ENCODE measurements at places on chromosomes 6 and 20. TPM values are rescaled to one million over a fixed set of nuclear protein-coding genes. Genes with fewer than 3 reads are reported as not detected.

ALDH8A1 gene
- total RNA-seq: 1.9 TPM

PGC gene
- total RNA-seq: not detected

RIPOR2 gene
- total RNA-seq: 0.44 TPM

RPL10A gene
- total RNA-seq: 1,114 TPM

- no peak for DNase-seq
Measured at GRCh38 chr20:33291416-33291815, 8.4 kb downstream of the BPIFB1 start.

DNA sequence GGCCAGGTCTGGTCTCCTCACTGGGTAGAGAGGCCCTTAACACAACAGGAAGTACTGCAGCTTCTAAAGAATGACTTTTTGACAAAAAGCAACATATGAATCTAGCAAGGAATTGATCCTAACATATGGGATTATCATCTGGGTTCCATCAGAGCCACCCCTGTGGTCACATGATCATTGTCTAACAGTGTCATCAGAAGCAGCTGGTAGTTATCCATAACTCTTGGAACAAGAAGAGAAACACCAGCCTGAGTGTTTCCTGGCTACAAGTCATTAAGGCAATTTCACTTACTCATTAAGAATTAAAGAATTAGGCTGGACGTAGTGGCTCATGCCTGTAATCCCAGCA lies 219.3 kb upstream of the ARID1B start:
- DNase-seq: no peak

DNA sequence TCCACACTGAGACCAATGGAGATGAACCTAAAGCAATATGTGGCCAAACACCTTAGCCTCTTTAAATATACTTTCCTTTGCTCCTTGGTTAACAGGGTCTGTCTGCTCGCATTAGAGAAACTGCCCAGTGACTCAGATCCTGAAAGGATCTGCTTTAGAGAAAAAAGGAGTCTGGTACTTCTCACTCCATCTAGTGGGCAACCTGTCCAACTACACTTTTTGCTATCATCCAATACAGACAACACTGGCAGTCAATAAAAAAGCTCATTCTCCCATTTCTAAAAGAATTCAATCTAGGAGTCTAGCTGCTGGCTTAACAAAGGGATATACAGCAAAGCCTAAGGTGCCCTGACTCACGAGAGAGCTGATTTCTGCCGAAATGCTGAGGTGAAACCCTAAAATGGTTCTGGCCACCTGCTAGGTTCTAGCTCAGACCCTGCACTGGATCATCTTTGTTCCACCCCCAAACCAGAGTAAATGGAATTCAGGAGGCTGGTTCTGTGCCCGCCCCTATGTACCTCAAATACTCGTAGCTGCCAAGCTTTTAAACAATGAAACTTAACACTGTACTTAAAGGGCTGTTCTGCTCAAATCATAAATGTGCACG lies 11.5 kb downstream of the GNL1 start:
- DNase-seq: peak; percentile 84

GRCh38 chr20:23032056-23032749 lies 2.9 kb upstream of the SSTR4 start:
- DNase-seq: no peak

DNA sequence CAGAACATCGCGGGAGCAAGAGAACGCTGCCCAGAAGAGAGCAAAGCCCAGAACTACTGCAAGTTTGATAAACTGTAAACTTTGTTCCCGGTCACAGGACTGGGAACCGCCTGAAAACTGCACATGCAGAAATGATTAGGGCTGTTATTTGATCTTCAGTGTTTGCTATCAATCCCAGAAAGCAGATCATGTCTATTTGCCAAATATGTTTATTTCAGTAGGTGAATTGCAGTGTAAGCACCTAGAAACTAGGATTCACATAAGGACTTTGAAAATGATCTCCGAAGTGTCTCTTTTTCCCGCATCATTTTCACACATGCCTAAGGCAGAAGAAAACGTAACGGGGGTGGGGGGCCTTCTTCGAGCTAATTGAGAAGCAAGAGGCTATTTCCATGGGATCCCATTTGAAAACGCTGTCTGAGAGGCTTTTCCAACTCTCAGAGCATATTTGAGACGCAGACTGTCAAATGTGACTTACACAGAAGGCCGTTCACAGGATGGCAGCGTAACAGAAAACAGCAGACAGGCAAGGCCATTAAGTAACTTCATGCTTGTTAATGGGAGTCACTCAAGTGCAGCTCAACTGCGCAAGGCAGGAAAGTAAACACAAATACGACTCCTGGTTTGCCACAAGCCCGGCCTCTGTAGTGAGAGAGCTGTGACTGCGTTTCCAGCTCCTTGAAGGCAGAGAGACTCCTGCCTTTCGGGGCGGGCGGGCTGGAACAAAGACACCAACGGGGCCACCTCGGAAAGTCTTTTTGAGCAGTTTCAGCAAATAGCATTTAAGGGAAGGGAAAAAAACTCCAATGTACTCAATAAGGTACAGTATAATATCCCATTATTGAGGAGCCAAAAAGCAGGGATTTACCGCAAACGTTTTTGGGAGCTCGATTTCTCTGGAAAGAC lies 144.7 kb upstream of the ZNF217 start:
- DNase-seq: peak; percentile 98

DNA sequence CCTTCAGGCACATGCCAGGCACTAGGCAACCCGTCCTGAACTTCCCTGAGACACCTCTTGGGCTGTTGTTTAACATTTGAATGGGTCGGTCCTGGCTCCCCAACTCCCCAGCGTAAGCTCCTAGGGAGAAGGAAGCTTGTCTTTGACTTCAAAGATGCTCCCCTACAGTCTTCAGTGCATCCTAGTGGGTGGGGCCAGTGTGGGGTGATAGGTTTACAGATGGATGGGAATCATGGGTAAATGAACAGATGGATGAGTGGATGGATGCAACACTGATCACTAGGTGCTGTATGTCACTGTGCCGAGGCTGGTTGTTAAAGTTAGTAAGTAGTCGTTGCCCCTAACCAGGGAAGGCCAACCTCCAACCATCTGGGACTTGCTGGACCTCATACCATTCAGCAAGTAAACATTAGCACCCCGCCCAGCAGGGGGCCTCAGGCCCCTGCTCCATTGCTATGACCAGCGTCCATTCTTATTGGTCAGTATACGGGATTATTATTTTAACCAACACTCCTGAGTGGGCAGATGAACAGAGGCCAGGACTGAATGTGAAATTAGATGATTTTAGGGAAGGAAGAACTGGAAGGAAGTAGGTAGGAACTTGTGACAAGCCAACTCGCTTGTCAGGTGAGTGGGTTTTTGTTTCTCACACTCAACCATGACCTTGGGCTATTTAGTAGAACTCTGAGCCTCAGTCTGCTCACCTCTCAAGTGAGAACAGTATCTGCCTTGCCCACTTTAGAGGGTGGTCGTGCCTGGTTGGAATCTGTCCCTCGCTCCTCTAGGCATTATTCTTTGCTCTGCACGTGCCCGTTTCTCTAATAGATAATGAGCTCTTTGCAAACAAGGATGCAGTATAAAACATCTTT lies 82.9 kb upstream of the FOXP4 start:
- DNase-seq: peak; percentile 70

DNA sequence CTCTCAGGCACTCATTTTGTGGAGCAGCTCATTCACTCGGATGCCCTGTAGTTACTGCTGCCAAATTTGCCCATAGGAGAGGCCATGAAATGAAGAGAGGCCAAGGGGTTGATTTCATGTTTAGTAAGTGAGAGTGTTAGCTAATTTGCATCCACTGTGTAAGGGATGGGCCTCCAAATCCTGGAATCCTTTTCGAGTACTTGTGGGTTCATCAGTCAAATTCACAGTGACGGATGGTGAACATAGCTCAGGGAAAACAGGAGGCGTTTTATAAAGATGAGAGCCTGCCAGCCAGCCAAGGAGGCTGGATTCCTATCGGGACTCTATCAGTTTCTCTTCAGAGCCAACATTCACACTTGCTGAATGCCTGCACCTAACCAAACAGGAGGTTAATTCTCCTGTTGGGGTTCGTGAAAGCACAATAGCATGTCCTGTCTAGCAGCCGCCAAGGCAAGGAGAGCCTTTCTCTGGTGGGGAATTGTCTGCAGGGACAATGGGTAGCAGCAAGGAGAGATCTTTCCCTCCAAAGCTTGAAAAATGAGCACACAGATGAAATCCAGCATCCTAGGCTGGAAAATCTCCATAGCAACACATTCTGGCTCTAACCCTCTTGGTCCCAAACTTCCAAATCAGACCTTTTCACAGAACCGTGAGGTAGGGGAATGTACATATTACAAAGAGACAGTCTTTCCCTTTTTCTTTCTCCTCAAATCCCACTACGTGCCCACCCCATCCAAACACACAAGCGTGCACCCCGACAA lies 231.4 kb upstream of the ECI2 start:
- no peak for DNase-seq

- no peak for DNase-seq
Measured at GRCh38 chr20:10992731-10993130, 318.9 kb upstream of the JAG1 start.

DNA sequence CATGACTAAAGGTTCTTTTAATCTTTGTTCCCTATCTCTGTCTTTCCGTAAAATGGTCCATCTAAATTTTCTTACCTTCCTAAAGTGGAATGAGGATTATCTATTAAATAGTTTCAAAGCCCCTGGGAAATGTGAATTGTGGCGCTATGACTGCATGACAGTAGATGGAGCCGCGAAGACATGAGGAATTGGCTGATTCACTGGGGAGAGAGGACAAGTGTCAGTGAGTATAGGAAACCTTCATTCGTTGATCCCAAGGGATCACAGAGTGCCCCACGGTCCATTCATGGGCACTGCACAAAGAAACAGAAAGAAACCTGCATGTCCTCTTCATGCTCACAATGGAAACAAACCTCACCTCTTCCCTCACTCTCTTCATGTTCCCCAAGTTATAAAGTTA lies 479.3 kb upstream of the BTBD3 start:
- DNase-seq: no peak

- no peak for DNase-seq
Measured at GRCh38 chr20:11776687-11777086, 141.0 kb upstream of the BTBD3 start.

DNA sequence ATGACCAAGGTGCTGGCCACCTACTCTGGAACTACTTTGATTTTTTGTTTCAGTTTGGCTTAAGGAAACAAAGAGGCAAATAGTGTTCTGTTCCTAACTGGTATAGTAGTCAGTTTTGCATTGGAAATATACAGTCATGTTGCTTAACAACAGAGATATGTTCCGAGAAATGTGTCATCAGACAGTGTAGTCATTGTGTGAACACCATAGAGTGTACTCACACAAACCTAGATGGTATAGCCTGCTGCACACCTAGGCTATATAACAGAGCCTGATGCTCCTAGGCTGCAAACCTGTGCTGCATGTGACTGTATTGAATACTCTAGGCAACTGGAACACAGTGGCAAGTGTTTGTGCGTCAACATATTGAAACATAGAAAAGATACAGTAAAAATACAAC lies 80.4 kb downstream of the ARID1B start:
- peak; percentile 36 for DNase-seq

DNA sequence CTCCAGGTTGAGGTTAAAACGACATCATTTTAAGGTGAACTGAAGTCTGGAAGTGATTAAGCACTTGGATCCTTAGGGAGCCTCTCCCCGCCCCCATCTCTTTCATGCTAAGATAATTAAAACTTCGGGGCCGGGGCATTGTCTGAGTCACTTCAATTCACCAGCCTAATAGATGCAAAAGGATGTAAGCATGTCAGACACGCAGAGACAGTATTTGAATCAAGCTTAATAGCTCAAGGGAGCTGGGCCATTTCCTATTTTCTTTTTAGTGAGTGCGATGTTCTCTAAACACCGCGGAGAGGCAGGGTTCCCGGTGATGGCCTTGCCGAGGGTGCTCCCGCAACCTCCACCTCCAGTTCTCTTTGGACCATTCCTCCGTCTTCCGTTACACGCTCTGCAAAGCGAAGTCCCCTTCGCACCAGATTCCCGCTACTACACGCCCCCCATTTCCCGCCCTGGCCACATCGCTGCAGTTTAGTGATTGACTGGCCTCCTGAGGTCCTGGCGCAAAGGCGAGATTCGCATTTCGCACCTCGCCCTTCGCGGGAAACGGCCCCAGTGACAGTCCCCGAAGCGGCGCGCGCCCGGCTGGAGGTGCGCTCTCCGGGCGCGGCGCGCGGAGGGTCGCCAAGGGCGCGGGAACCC lies 516 bp upstream of the IRF4 start:
- no peak for DNase-seq

DNA sequence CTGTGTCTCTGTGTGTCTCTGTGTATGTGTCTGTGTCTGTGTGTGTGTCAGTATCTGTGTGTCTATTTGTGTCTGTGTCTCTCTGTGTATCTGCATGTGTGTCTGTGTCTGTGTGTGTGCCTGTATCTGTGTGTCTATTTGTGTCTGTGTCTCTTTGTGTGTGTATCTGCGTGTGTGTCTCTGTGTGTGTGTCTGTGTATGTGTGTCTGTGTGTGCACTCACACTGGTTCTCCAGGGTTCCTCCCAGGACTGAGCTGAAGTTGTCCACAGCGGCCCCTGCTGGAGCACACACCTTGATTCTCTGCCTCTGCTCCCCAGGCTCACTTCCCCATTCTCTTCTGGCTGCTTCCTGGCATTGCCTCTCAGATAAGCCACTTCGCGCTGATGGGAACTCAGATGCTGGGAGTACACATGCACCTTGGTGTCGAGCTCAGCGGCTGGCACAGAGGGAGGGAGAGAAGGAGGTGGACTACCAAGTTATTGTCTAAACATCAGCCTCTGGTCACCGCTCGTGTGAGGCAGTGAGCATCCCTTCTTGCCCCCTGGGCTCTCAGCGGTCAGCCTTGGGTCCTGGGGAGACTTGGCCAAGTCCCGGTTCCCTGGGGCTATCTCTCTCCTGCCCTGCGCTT lies 104.9 kb upstream of the NXT1 start:
- peak; percentile 38 for DNase-seq

DNA sequence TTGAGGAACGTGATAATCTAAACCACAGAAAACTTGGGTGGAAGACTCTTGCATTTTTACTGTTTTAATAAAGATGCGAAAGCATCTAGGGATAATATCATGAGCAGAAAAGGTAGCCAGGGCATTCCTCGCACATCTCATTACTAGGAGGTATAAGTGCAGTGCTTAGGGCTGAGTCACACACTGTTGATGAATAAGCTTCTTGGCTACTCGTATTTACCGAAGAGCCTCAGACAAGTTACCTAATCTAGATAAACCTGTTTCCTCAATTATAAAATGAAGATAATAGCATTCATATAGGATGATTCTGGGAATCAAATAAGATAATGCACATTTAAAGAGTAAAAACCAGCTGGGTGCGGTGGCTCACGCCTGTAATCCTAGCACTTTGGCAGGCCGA lies 780 bp upstream of the KIAA0319 start:
- DNase-seq: peak; percentile 86

GRCh38 chr20:44849703-44850102 lies 35.8 kb upstream of the YWHAB start:
- no peak for DNase-seq

GRCh38 chr6:106692112-106692818 lies 62.9 kb downstream of the QRSL1 start:
- DNase-seq: peak; percentile 53

DNA sequence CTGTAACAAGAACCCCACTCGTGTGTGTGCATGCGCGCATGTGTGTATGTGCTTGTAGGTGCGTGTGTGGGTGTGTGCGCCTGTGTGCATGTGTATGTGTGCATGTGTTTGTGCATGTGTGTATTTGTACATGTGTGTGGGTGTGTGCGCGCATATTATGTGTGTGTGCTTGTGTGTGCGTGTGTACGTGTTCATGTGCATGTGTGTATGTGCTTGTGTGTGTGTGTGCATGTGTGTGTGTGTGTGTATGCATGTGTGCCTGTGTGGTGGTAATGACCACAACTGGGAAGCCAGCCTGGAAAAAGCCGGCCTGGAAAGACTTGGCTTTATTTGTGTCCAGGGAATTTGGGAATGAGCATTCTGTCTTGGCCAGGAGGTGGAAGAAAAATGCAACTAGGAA lies 157.5 kb downstream of the PAX1 start:
- DNase-seq: no peak

Data from PC-3 (cell line).